Activated CD8-positive, alpha-beta T cell treated with anti-CD3 and anti-CD28 coated beads, Interleukin-2, amount 10 ng/mL, durations not matched to agents 7 days and 5 days (primary cell): ENCODE measurements at places on chromosomes 2 and 18. TPM values are rescaled to one million over a fixed set of nuclear protein-coding genes. Genes with fewer than 3 reads are reported as not detected.

EIF2AK2 gene
- total RNA-seq: 113 TPM

VWC2L gene
- total RNA-seq: not detected

TOGARAM2 gene
- total RNA-seq: 10.5 TPM

BCL11A gene
- total RNA-seq: not detected

HPCAL1 gene
- total RNA-seq: 55.8 TPM

MBD1 gene
- total RNA-seq: 101 TPM

PDE11A gene
- total RNA-seq: not detected

CYS1 gene
- total RNA-seq: 1.1 TPM

GPR155 gene
- 19.8 TPM for total RNA-seq

MC2R gene
- total RNA-seq: not detected

SULT1C4 gene
- not detected for total RNA-seq

CFC1 gene
- total RNA-seq: not detected

LGALSL gene
- total RNA-seq: 0.73 TPM

PTGR3 gene
- 21.8 TPM for total RNA-seq

DSG1 gene
- total RNA-seq: not detected

BBS5 gene
- 2.2 TPM for total RNA-seq

CCDC68 gene
- total RNA-seq: not detected
